Midbrain (tissue), 1 donor: ENCODE measurements at places on chromosomes 3 and 15.

GRCh38 chr15:68524753-68525584 lies 53.8 kb upstream of the CORO2B start:
- no peak for DNase-seq

- DNase-seq, result no peak
These were observed 490 bp downstream of the TOMM70 start for GRCh38 chr3:100400419-100400779.

GRCh38 chr15:79815468-79815867 lies 81.3 kb downstream of the MTHFS start:
- DNase-seq, result no peak

DNA sequence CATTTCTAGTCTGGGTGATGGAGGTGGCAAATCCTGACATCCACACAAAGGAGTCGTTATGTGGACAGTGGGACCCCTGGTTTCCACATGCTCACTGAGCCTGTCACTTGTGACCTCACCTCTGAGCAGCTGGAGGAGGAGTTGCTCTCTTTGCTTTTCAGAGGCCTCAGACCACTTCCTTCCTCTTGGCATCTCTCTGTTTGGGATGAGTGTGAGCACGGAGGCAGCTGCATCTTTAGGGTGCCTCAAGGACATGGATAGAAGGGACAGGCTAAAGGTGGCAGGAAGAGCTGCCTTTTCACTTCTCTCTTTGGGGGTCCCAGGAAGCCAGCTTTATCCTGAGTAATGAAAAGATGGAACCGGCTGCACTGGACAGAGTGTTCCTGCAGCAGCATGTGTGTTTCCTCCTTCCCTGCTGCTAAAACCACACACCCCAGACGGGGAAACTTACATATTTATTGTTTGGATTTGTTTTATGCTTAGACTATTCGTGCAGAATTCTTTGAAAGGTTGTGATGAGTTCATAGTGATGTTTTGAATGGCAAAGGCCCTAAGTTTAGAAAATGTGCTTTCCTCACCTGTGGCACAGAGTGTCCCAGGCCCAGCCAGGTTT lies 31.8 kb downstream of the GPR171 start:
- DNase-seq, result peak; percentile 9

DNA sequence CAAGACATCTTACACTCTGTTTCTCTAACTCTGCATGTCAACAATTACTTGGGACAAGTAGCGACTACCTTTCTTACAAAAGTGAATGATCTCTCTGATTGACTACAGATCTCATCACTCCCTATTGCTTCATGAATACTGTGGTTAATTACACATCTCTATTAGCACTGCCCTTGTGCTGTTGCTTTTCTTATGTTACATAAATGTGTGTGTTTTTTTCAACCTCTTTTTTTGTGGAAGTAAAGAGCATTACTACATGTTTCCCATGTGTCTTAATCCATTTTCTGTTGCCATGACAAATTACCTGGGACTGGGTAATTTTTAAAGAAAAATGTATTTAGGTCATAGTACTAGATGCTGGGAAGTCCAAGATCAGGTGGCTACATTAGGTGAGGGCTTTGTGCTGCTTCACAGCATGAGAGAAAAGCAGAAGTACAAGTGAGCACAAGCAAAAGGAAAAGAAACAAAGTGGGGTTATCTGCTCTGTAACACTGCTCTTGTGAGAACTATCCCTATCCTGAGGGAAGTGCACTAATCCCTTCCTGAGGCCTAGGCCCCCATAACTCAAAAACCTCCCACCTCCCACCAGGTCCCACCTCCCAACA lies 298.2 kb upstream of the SATB1 start:
- DNase-seq, result no peak

- no peak for DNase-seq
These were observed 534.0 kb upstream of the NAALADL2 start for GRCh38 chr3:174325171-174325570.

- no peak for DNase-seq
These were observed 121.5 kb downstream of the XXYLT1 start for GRCh38 chr3:195149292-195150030.
